Muscle of leg (tissue), 16 donors: ENCODE measurements at places on chromosomes 4 and X. TPM values are rescaled to one million over a fixed set of nuclear protein-coding genes. Genes with fewer than 3 reads are reported as not detected.

DNA sequence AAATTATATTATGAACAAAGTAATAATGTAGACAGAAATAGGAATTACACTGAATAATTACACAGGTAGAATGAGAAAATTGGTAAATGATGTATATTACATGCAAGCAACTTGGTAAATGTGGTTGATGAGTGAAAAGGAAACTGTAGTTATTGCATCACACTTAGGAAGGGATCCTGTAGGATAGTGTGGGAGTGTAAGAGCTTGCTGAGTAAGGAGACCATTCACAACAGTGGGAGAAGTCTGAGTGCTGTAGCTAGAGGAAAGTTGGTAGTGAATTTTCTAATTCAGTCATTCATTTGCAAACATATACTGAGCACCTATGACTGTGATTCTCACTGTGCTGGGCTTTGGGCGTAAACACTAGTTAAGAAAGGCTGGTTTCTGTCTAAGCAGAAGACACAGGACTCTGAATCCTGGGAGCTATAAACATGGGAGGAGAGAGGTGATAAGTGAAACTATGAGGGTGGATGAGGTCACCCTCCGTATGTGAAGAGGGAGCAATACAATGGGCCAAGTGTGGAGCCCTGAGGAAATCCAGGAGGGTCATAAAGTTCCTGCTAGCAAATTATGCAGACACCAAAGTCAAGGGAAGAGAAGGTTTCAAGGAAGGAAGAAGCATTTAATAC lies 14.2 kb upstream of the CPE start:
- no peak for DNase-seq

DNA sequence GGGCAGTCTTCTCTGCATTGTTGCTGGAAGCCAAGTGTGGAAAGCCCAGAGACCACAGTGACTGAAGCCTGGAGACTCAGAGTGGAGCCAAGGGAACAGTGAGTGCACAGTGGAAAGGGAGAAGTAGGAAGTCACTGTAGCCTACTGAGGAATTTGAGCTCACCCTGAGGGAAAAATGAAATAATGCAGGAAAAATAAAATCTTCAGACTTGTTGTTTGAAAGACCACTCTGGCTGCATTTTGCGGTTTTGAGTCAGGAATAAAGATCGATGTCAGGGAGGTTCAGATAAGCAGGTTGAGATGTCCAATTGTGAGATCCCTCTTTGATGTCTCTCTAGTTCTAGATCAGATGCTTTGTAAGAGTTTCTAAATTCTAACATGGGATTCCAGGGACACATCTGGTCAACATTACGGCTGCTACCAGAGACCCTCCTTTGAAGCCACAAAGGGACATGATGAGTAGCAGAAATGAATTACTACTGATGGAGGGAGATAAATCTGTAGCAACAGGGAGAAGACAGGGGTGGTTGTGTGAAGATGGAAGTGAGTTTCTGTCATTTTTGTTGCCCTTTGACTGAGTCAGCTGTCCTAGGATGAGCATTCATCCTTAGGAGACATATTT lies 8.4 kb downstream of the ADH4 start:
- DNase-seq: no peak

- no peak for DNase-seq
These were observed 228.5 kb downstream of the ANKRD50 start for GRCh38 chr4:124484008-124484407.

GRCh38 chrX:17413228-17413627 lies 38.2 kb downstream of the NHS start:
- no peak for DNase-seq

- peak; percentile 46 for DNase-seq
These were observed 21.7 kb downstream of the DDIT4L start for GRCh38 chr4:100168521-100168920.

GRCh38 chrX:102837847-102838246 lies 99.2 kb upstream of the RAB40AL start:
- no peak for DNase-seq

DNA sequence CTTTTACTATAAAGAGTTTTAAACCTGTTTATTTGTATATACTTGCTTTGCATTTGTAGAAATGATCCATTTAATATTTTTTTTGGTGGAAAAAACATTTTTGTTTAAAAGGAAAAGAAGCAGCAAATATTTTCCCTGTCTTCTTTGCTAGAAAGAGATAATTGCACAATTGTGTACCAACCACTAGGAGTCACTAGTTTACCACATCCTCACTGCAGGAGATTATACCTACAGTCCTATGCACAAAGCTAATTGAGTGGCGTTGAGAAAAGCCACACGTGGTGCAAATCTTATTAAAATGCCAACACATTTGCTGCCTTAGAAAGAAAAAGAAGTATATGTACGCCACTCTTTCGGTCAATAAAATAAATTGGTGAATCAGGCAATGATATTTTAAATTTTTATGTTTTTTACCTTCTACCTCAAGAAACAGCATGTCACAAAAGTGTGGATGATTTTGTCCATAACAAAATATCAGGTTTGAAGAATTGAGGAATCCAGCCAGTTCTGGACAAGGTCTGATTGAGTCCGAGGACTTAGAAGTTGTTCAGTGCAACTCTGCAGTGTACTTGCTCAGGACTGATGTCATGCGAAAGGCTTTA lies 102.9 kb downstream of the GRXCR1 start:
- DNase-seq: peak; percentile 18

- DNase-seq: no peak
These were observed 52.2 kb downstream of the HTT-AS start for GRCh38 chr4:3022112-3022511.

DNA sequence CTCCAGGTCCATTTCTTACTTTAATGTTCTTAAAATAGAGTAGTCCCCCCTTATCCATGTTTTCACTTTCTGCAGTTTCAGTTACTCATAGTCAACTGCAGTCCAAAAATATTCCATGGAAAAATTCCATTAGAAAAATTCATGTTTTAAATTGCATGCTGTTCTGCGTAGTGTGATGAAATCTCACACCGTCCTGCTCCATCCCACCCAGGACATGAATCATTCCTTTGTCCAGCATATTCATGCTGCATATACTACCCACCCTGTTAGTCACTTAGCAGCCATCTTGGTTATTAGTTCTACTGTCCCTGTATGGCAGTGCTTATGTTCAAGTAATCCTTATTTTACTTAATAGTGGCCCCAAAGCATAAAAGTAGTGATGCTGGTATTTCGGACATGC lies 5.4 kb upstream of the PDLIM5 start:
- no peak for DNase-seq

DNA sequence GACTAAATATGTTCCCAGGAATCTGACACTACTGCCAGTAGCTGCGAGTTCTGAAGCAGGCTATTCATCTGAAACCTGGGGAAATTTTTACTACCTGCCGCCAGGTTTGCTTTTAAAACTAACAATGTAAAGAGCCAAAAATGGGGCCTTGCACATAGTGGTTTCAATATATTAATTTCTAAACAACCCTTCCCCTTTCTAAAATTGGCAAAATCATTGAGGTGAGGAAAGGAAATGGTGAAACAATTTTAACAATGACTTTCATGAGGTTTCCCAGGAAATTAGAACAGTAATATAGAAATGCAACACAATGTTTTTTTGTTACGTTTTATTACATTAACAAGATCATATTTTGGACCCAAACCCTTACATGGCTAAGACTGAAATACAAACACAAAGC lies 21.3 kb downstream of the FANCB start:
- no peak for DNase-seq

DNA sequence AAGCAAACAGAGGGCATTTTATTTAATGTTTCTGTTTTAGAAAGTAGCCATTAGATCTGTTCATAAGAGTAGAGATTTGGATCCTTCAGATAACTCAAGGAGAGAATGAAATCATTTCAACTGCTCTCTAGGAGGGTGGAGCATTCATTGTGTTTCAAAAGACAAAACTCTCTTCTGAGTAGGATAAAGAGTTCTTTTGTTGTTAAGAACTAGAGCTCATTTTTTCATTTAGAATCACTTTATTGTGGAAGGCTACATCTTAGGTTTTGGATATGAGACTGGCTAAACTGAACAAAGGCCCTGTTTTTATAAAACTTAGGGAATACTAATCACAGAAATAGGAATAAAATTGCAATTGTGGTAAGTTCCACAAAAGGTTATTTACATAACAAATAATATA lies 193.9 kb upstream of the PCDH10 start:
- no peak for DNase-seq

DNA sequence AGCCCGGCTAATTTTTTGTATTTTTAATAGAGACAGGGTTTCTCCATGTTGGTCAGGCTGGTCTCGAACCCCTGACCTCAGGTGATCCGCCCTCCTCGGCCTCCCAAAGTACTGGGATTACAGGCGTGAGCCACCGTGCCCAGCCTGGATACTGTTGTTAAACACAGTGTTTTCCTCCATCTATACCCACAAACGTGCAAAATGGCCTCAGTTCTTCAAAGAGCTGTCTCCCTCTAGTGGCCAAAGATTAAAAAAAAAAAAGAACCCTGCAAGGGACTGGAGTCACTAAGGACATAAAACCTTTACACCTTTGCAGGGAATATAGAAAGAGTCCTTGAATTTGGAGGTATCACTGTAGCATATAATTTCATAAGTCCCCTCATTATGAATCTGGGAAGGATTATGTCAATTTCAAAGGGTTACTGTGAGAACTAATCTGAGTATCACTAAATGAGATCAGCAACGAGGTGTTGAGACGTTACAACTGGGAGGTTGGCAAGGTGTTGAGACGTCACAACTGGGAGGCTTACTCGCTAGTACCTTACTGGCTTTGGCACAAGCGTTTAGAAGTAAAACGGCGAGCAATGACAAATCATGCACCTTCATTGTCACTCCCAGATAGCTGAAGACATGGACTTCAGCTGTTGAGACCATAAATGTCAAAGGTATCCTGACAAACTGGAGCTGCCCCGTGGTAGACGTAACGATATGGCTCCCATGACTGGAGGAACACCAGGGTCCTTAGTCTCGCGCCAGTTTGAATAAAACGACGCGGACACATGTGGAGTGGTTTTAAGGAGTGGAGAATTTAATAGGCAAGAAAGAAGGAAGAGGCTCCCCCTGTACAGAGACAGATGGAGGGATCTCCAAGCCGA lies 33.4 kb upstream of the ENPP6 start:
- DNase-seq: peak; percentile 68

GRCh38 chr4:153257151-153257620 lies 52.9 kb downstream of the TRIM2 start:
- DNase-seq: peak; percentile 59

- no peak for DNase-seq
These were observed 37.2 kb downstream of the MAP9 start for GRCh38 chr4:155339588-155339987.

GRCh38 chr4:168353746-168354145 lies 35.2 kb upstream of the DDX60 start:
- no peak for DNase-seq

- no peak for DNase-seq
These were observed 6.8 kb downstream of the RBM47 start for GRCh38 chr4:40622913-40623312.

- no peak for DNase-seq
These were observed 28.2 kb downstream of the PNMA6E start for GRCh38 chrX:153372949-153373348.

DNA sequence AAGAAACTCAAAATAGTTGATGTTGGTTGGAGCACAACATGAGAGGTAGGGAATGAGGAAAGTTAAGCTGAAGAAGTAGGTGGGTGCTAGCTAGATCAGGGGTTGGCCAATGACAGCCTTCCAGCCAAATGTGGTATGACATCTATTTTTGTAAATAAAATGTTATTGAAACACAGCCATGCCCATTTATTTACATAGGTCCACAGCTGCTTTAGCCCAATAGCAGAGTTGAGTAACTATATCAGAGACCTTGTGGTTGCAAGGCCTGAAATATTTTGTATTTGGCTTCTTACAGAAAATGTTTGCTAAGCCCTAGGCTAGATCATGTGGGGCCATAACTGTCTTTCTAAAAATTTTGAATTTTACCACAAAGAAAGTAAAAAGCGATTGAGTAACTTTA lies 234.9 kb upstream of the CTSO start:
- no peak for DNase-seq

- DNase-seq: peak; percentile 24
These were observed 302 bp downstream of the NHS start for GRCh38 chrX:17375367-17375636.

DNA sequence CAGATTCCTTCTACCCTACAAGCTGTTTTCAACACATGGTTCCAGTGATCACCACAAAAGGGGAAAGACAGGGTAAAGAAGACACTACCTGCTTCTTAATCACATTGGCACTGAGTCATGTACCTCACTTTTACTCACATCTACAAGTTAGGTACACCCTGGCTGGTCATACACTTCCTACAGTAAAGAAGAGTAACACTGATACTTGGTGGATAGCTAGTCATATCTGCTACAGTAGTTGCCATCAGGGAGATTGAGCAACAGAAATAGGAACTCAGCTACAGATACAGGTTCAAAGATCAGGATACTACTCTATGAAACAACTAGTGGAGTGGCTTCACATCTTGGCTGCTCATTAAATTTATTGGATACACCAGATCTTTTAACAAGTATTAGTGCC lies 105.4 kb upstream of the DIAPH2 start:
- no peak for DNase-seq

GRCh38 chrX:93594780-93595179 lies 78.6 kb downstream of the NAP1L3 start:
- DNase-seq: peak; percentile 8

- DNase-seq: no peak
These were observed 10.1 kb upstream of the MAP7D3 start for GRCh38 chrX:136261321-136261720.

GRCh38 chrX:120672389-120672788 lies 42.5 kb upstream of the C1GALT1C1 start:
- DNase-seq: no peak

DNA sequence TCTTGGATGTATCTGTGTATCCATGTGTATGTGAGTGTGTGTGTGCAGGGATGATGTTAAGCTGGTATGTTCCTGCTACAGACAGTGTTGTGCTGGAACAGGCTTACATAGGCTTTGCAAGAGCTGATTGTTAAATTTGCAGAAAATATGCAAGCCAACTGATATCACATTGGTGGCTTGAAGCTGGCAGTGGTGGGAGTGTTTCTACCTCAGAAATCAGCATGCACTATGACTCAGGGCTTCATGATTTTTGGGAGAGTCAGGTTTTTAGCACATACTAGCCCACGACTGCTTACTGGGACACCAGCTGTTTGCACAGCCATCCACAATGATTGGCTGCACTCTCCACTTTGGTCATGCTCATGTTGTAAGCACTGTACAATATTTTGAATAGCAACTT lies 261.8 kb downstream of the DHX15 start:
- no peak for DNase-seq

GRCh38 chrX:6661736-6662135 lies 126.8 kb upstream of the VCX3A start:
- DNase-seq: no peak

- peak; percentile 11 for DNase-seq
These were observed 38.8 kb downstream of the SEC31A start for GRCh38 chr4:82851885-82852750.

The RPL36A gene
- 1,610 TPM for polyA plus RNA-seq

The NALF2 gene
- 1.0 TPM for polyA plus RNA-seq

The SLC2A9 gene
- 3.9 TPM for polyA plus RNA-seq

The KIAA1210 gene
- 0.15 TPM for polyA plus RNA-seq

The DCAF12L2 gene
- 10.9 TPM for polyA plus RNA-seq

The NEUROG2 gene
- polyA plus RNA-seq: not detected

The LRAT gene
- polyA plus RNA-seq: 0.13 TPM

The POLN gene
- polyA plus RNA-seq: 2.9 TPM

The MAGEE1 gene
- 2.7 TPM for polyA plus RNA-seq

The FAT4 gene
- 23.2 TPM for polyA plus RNA-seq

The ODAPH gene
- polyA plus RNA-seq: not detected

The CASK gene
- 41.5 TPM for polyA plus RNA-seq

The CENPI gene
- 5.5 TPM for polyA plus RNA-seq

The NLRP2B gene
- not detected for polyA plus RNA-seq
